Inflammatory macrophage (primary cell): ENCODE measurements at places on chromosomes 12 and 14.
A peak's percentile ranks its signal among the peaks of the same experiment; 100 is the strongest.

DNA sequence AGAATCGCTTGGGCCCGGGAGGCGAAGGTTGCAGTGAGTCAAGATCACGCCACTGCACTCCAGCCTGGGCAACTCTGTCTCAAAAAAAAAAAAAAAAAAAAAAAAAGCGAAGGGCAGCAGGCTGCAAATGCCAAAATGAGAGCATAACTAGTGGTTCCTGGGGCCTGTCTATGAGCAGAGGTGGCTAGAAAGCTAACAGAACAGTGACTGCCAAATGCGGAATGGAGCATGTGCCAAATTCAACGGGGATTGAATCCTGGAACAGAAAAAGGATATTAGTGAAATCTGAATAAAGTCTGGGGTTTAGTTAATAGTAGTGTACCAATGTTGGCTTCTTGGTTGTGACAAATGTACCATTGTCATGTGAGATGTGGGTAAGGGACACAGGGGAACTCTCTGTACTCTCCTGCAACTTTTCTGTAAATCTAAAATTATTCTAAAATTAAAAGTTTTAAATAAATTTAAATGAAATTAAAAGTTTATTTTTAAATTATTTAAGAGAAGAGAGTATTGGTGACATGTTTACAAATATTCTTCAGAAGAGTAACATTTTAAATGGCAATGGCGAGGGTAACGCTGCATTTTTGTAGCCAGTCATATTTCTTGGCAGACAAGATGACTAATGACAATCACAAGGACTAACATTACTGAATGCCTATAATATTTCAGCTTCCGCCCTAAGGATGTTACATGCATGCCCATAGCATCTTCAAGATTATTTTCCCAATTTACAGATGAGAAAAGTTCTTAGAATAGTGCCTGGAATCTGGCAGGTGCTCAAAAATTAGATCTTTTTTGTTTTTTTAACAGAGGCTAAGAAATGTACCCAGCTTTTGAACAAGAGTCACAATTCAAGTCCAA is 28.9 kb upstream of the NUDT4 start:
- DNase-seq = no peak

DNA sequence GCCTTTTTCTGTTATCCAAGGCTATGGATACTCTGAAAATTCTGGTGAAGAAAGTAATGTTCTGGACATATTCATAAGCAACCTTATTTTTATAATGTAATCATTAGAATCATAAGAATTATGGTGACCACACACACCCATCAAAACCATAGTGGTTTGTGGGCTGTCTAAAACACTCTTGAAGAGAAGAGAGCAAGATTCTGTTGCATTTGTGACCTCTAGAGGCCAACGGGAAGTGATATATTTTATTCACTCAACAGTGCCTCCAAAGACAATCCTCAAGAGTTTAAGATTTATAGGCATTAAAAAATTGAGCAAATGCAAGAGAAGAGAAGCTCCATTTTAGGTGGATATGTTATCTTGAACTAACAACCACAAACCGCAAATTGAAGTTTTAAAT is 68.5 kb upstream of the LGR5 start:
- DNase-seq = no peak

- DNase-seq = peak; percentile 41
Observed at GRCh38 chr12:98416845-98417244, 98.5 kb upstream of the TMPO start.

DNA sequence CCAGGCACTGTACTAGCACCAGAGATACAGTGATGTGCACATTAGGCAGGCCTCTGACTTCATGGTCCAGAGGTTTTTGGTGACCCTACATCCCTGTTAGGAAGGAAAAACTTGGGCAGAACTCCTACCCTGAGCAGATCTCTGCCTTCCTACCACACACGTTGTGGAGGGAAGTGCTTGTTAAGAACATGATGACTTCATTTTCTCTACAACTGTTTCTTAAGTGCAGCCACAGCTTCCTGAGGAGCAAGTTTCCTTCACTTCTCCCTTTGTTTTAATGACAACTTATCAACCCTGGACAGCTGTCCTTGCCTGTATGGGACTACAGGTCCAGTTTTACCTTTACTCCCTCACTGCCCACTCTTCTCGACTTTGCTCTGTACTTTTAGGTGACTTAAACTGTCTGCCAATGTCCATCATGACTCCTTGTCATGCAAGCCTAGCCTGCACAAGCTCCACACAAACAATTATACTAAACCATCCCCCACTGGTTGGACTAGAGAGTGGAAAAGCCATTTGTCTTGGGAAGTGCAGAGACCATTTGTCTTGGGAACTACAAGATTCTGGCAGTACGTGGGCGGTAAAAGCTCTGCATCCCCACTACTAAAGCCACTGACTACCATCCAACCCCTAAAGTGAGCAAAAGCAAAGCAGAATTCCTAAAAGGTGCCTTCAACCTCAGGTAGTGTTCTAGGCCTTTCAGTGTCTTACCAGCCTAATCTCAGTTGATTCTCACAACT is 359.8 kb downstream of the EGLN3 start:
- DNase-seq = no peak

- no peak for DNase-seq
Observed at GRCh38 chr12:6548556-6548955, 7.3 kb downstream of the IFFO1 start.
